ENCODE measurements at places on chromosomes 7 and 10.
A peak's percentile ranks its signal among the peaks of the same experiment; 100 is the strongest.

GRCh38 chr7:1510780-1511154 lies 6.6 kb upstream of the INTS1 start:
- DNase-seq: no peak

GRCh38 chr10:113643183-113643582 lies 20.7 kb downstream of the NRAP start:
- no peak for DNase-seq

- DNase-seq: peak; percentile 56
These were observed 333.7 kb downstream of the GFRA1 start for GRCh38 chr10:115939101-115939854.

- DNase-seq: no peak
These were observed 80.9 kb downstream of the FAM171A1 start for GRCh38 chr10:15290150-15290549.

DNA sequence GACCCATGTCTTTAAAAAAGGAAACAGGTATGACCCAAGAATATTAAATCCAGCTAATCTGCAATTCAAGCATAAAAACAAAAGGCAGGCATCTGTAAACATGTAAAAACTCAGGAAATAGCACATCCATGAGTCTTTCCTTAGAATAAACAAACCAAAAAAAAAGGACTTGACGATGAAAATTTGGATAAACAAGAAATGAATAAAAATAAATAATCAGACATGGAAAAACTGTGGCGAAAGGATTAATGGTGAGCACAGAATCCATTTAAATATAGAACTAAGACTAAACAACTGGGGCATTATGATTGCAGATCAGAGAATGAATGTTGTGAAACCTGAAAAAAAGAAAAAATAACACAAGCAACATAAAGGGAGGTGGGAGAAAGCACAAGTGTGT lies 170.1 kb downstream of the DOCK4 start:
- DNase-seq: no peak

Measured in SK-N-MC (cell line).